ENCODE measurements at places on chromosomes 5 and 9.

DNA sequence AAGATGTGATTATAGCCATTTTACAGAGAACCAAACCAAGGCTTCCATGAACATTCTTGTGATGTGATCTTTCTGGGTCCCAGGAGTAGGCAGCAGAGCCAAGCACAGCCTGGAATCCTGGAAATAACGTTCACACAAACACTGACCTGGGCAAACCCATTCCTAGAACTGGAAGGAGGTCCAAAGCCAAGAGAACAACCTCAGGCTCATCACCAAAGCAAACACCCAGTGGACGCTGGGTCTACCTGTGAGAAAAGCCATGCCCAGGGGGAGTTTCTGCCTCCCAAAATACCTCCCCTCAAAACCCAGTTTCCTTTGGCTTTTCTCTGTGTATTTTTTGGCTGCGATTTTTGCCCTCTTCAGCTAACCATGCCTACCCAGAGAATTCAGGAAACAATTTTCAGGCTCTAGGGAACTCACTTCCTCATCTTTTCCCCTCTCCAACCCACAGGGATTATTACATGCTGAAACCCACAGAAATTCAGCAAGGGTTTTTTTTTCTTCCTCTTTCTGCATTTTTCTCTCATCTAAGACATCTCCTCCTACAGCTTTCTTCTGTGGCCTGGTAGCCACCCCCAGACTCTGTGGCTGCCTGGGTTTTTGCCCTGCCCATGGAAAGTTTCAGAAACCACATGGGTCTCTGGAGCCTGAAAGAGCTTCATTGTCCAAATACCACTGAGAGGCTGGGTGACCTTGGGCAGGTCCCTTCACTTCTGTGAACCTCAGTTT is 75.0 kb downstream of the TNC start:
- DNase-seq: no peak

- DNase-seq: peak; percentile 69
These were observed 14.6 kb upstream of the PPP2CA start for GRCh38 chr5:134240421-134240962.

GRCh38 chr9:124477211-124477647 is 27.0 kb downstream of the ADGRD2 start:
- no peak for DNase-seq

DNA sequence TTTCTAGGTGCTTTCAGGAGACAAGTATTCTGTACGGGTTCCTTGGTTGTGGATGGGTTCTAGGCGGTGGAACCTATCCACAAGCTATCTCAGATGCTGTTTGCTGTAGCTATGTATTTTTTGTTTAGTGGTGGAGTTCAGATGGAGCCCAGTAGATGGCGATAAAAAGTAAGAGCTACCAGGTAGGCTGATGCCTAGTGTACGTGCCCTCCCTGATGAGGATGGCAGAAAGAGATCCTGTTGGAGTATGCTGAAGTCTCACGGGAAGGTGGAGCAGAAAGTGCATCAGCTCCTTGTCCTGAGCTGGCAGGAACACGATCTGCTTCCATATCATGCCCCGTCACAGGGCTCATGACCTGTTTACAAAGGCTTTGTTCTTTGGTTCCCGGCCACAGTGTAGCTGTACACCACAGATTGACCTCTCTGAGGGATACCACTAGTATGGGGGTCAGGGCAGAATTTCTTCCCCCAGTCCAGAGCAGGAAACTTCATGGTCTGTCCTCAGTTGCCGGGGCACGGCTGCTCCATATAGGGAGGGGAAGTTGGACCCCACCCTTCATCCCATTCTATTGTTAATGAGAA is 12.6 kb upstream of the UGT3A2 start:
- DNase-seq: peak; percentile 5

- DNase-seq: no peak
These were observed 18.5 kb downstream of the MATR3 start for GRCh38 chr5:139312075-139312474.

DNA sequence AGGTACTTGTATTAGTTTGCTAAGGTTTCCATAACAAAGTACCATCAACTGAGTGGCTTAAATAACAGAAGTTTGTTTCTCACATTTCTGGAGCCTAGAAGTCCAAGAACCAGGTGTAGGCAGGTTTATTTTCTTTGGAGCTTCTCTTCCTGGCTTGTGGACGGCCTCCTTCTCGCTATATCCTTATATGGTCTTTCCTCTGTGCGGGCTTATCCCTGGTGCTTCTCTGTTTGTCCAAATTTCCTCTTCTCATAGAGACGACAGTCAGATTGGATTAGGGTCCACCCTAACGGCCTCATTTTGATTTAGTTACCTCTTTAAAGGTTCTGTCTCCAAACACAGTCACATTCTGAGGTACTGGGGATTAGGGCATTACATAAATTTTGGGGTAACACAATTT is 88.3 kb downstream of the RMI1 start:
- DNase-seq: no peak

DNA sequence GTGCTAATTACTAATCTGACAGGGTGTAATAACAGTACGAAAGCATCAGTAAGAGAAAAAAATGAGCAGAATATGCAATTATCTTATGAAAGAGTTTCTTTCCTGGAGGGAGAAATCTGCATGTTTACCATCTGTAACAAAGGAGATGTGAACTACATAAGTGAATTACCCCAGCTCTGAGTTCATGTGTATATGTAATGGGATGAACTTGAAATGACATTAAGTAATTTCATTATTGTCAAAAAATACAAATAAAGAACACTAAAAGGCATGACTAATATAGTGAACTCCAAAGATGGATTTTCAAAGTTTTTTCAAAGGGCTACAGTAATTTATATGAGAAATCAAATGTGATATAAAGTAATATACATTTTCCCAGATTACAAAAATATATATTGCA is 944.0 kb downstream of the MAT2B start:
- DNase-seq: no peak

- DNase-seq: no peak
These were observed 11.2 kb upstream of the PPIC start for GRCh38 chr5:123047706-123048105.

- no peak for DNase-seq
These were observed 35.2 kb downstream of the MACIR start for GRCh38 chr5:103293719-103294118.

GRCh38 chr5:6455571-6456200 is 7.0 kb downstream of the UBE2QL1 start:
- no peak for DNase-seq

DNA sequence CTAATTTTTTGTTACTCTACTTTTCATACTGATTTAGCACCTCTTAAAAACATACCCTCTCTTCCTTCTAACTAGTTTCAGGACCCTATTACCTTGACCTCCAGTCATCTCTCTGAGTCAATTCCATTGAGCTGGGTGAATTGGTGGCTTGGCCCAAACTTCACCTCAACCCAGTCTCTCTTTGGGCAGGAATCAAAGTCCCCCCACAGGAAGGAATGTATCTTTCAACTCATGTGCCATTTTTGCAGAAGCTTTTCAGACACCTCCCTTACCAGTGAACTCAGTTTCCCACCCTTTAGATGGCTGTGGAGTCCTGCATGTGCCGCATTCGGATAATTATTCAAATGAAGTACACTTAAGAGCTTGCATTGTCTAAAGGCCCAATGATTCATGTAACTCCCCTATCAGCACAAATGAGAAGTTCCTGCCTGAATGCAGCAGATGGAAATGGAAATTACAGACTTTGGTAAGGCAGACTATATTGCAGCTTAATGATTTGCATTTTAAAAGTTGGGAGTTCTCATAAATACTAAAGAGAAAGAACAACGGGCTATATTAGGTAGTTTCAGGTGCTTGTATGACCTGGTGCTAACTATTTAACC is 693.5 kb downstream of the PTPRD start:
- no peak for DNase-seq

GRCh38 chr9:96241391-96241809 is 60.6 kb downstream of the HSD17B3 start:
- no peak for DNase-seq

GRCh38 chr5:123244458-123244857 is 155.4 kb downstream of the PRDM6 start:
- DNase-seq: no peak

DNA sequence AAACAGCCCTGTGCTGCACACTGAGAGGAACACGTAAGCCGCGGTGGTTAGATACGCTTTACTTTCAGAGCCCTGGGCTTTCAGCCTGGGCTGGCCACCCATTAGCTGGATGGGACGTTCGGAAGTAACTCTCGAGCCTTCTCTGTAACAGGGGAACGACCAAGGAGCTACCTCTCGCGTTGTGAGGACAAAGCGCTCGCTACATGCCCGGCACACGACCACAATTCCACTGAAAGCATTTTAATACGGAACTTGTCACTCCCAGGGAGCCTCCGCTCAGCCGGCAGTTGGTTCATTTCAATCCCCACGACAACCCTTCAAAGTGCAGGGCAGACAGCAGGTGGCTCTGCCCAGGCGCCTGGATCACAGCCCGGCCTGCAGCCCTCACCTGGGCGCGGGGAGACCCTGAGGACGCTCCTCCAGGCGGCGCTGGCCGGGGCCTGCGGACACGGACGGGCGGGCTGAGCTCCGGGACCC is 368 bp downstream of the SURF1 start:
- DNase-seq: no peak

GRCh38 chr9:117405950-117406705 is 8.7 kb downstream of the ASTN2 start:
- DNase-seq: no peak

- DNase-seq: no peak
These were observed 84.0 kb downstream of the ADAMTS12 start for GRCh38 chr5:33807771-33808170.
